ENCODE measurements at places on chromosomes 5 and 9.

DNA sequence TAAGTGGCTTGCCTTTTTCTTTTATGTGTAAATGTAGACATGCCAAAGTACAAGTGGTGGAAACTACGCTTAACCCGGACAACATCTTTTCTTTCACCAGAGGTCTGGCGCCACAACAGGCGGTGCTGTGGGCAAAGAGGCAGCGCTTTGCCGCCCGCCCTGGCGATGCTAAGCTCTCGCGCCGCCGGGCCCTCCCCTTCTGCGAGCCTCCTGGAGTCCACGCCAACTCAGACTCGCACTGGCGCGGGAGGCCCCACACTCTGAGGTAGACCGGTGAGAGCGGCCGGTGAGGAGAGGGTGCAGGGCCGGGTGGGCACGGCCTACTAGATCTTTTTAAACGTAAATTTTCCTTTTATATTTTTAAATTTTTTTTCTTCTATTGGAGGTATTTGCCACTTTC lies 2253.1 kb upstream of the C9orf72 start:
- DNase-seq = no peak

GRCh38 chr5:108344103-108344822 lies 37.6 kb downstream of the FBXL17 start:
- DNase-seq = no peak

DNA sequence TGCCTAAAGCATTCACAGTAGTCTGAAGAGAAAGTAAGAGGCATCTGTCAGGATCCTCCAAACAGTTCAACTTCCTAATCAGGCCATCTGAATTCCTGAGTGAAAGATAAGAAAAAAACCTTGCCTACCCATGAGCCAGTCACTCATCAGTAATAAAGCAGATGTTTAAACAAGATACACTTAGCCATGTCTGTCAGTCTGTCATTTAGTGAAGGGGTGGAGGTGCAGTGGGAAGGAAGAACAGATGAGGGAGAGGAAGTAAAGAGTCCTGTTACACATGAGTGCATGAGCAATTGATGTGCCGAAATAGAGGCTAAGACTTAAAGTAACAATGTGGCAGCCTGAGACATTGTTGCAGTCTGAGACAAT lies 29.9 kb upstream of the DMRTA1 start:
- no peak for DNase-seq

- no peak for DNase-seq
Measured at GRCh38 chr9:38127271-38127839, 58.3 kb upstream of the SHB start.

GRCh38 chr5:147063943-147064342 lies 170.9 kb upstream of the STK32A start:
- DNase-seq = no peak

- DNase-seq = no peak
Measured at GRCh38 chr9:73216100-73216499, 64.4 kb downstream of the ANXA1 start.

GRCh38 chr5:128632264-128632663 lies 94.2 kb upstream of the FBN2 start:
- no peak for DNase-seq

DNA sequence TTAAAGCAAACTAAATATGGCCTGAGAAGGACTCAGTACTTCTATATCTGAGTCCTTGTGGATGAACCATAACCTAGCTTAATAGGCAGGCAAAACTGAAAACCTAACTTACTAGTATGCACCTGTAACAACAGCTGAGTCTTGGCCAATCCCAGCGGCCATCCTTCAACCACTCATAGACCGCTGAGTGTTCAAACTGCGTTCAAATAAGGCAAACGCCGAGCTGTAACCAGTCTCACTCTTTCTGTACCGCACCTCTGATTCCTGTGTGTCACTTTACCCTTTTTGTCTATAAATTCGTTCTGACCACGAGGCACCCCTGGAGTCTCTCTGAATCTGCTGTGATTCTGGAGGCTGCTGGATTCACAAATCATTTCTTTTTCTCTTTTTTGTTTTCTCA lies 170.5 kb downstream of the COL23A1 start:
- DNase-seq = no peak

GRCh38 chr5:82004511-82004910 lies 32.7 kb downstream of the ATG10 start:
- no peak for DNase-seq

DNA sequence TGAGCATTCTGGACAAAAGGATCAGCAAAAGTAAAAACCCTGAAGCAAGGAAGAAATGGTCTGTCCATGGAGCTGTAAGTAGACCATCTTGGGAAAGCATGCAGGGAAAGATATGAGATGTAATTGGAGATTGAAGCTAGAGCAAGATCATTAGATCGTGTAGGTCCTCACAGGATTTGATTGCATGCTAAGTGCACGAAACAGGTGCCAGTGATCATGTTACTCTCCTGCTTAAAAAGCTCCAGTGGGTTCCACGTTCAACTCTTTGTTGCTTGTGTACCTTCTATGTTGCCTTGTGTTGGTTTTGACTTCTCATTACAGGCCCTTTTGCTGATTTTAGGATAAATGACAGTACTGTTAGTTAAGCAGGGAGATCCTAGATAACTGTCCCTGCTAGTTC lies 442.0 kb downstream of the DMRT2 start:
- no peak for DNase-seq

DNA sequence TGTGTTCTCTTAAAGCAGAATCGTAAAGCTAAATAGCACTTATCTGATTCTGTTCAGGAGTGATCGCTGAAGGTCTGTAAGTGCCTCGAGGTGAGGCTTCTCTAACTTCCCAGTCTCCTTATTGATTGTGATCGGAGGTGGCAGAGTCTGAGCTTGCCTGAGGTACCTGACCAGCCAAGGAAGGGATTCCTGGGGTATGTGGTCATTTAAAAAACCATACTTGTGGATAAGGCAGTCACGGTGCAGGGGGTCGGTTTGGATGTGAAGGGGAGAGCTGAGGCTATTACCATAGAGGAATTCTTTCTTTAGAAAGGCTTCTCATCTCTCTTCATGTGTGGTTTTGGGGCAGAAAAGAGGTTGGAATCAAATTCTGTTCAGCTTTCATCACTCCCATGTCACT lies 193.7 kb downstream of the TLE4 start:
- DNase-seq = no peak

GRCh38 chr5:173629628-173630027 lies 13.2 kb upstream of the BOD1 start:
- no peak for DNase-seq

DNA sequence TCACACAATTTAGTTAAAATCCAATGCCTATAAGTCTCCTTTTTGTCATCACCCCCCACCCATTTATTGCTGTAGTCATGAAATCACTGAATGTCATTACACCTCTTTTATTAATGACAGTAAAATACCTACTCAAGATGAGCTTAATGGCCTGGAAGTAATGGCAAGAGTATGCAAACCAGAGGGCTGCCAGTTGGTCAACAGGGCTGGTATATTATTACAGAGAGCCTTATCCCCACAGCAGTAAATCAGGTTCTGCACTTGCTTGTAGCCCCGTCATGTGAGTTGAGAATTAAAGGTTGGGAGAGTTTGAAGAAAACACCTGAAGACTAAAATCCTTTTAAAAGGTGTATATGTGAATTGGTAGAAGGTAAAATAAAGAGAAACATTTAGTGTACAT lies 372.4 kb downstream of the MAT2B start:
- no peak for DNase-seq

- no peak for DNase-seq
Measured at GRCh38 chr5:35518104-35518503, 99.6 kb upstream of the SPEF2 start.

DNA sequence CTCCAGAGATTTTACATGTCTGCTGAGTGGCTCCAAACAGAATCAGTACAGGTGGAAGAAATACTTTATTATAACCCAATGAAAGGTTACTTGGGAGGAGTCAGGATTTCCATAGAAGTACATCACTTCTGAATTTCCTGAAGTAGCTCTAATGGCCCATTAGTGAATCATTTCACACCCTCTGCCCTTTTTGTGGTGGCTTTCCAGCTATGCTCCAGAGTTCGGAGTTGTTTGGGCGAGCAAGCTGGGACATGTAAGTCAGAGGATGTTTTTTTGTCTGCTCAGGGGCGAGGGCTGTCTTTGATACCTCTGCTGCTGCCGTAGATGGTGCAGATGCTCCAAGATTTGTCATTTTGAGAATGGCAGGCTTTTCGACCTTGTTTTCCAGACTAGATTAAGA lies 226.1 kb downstream of the GOLPH3 start:
- DNase-seq = no peak

DNA sequence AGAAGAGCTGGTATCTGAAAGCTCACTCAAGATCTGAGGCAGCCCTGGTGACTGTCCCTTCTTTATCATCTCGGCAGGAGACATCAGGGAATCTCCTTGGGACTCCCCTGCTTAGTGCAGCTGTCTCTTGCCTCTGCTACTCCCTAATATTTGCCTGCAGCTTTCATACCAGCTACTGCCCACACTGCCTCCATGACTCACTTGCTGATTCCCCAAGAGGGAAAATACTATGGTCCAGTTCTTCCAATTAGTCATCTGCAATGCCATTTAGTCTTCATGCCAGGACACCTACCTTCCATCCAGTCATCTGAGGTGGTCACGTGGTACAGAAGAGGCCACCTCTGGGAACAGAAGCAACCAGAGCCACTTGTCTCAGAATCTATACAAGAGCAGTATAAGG lies 270.8 kb downstream of the NTRK2 start:
- DNase-seq = no peak

DNA sequence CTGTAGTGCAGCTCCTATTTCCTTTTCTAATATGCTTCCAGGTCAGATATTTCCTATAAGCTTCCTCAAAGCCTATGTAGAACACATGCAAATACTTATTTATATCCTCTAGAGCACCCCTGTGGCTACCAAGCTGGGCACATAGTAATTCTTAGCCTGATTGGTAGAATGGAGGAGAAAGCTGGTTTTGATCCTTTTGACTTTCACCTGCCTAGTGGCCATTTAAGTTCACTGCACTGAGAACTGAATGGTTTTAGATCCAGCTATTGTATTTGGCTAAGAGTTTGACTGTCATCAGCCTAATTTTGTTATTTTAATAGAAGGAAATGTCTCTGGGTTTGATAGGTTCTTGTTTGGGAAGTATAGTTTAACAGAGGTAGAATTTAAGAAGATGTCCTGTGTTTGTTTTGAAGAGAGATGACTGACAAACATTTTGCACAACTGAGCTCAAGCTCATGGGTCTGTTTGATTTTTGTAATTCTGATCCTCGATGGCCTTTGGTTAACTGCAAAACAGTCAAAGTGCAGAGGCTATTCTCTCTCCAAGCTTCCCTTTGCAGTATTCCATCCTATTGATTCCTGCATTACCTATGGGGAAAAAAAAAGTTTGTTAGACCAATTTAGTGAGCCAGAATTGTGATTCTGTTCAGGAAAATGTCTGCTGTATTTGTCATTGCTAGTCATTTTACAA lies 85.4 kb downstream of the KCNN2 start:
- no peak for DNase-seq

DNA sequence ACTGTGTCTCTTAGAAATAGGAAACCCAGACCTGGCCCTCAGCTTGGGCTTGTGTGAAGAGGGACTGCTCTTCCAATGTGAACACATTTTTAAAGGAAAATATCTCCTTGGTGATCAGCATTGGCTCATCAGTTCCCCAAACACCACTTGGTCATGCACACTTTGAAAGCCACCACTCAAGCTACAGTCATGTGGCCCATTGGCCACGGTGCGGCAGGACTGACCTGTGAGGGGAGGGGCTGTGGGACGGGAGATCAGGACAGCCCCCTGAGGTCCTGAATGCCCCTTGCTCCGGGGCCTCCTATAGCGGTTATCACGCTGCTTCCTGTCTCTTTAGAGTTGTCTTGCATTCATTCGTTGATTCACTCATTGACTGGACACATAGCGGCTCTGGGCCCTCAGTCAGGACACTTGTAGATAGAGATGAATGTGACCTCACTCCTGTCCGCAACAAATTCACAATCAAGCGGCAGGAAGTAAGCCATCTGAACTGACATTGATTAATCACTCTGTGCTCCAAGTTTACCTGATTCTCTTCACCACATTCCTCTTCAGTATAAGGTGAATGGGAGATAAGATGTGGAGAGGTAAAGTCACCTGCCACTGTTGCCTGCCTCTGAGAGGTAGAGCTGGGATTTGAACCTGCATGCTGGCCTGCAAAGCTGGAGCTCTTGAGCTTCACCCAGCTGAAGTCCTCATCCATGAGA lies 73.1 kb downstream of the COL15A1 start:
- no peak for DNase-seq

GRCh38 chr9:128365525-128365924 lies 5.6 kb upstream of the URM1 start:
- DNase-seq = no peak

DNA sequence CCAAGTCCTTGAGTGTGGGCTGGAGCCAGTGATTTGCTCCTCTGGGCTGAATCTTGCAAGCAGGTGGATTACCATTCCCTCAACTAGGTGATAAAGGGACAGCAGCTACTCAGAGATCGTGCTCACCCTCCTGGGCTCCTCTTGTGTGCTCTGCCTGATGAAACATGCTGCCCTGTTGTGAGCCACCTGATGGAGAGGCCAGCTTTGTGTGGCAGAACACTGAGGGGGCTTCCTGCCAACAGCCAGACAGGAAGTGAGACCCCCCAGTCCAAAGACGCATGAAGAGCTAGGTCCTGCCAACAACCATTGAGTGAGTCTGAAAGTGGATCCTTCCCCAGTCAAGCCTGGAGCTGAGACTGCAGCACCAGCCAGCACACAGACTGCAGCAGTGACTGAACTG lies 106.4 kb upstream of the IRX2 start:
- no peak for DNase-seq

DNA sequence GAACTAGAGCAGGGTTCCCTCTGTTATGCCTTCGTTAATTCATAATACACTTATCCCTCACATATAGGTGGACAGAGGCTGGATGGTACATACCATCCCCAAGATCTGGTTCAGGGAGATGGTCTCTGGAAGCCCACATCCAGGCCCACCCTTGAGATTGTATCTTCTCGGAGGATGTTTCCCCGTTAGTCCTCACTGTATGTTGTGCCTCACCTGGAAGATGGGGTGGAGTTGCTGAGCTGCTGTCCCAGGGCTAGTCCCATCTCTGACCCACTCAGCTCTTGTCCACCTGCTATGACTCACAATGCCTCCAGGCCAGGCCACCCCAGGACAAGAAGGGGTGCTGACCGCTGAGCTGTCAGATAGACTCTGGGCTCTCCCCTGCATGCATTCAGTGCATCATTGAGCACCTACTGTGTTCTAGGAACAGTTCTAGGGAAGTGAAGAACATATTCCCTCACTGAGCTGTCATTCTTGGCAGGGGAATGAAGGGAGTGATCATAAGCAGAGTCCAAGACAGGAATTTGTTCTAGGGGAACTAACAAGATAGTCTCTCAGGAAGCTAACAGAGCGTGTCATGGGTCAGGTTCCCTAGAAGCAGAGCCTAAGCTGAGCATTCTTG lies at the start of gene CBY3:
TSS of gene CBY3 (minus strand) at position 255 of the 622 bp plus-strand sequence. CDS start at position 139, 116 bp downstream.
- DNase-seq = no peak

- no peak for DNase-seq
Measured at GRCh38 chr9:24616863-24617262, 71.2 kb upstream of the IZUMO3 start.

All from esophagus squamous epithelium (tissue), 5 donors.